ENCODE measurements at places on chromosomes 12 and 14.

DNA sequence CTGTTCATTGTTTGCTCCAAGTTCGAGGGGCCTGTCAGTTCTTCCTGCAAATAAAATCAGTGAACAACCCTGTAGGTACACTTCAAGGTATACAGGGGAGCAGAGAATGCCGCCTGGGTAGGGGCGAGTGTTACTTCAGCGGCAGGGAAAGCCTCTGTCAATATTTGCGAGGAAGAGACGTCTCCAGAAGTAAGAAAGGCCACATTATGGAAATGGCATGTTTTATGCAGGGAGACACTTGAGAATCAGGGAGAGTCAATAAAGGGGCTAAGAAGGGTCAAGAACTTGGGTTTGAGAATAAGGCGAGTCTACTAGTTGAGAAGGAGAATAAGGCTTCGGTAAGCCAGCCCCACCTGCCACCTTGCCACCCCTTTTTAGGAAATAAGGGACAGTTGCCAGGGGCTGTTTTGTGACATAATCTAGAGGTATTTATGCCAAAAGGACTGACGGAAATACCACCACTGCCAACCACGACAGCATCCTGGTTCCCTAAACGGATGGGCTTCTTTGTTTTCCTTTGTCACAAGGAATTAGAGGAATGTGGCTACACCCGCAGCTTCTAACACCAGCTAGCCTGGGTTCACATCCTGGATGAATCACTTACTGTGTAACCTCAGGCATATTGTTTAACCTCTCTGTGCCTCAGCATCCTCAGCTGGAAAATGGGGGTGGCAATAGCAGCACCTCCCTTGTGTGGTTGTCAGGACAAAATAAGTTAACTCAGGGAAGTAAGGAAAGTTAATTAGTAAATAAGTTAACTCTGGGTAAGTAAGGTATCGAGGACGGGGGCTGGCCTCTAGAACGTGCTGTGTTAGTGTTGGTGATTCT, 67.7 kb downstream of the EID3 start:
- peak; percentile 74 for DNase-seq

GRCh38 chr12:54159140-54159539, 29.6 kb downstream of the SMUG1 start:
- no peak for DNase-seq

GRCh38 chr12:1595690-1596347, 1.4 kb upstream of the FBXL14 start:
- peak; percentile 45 for DNase-seq

DNA sequence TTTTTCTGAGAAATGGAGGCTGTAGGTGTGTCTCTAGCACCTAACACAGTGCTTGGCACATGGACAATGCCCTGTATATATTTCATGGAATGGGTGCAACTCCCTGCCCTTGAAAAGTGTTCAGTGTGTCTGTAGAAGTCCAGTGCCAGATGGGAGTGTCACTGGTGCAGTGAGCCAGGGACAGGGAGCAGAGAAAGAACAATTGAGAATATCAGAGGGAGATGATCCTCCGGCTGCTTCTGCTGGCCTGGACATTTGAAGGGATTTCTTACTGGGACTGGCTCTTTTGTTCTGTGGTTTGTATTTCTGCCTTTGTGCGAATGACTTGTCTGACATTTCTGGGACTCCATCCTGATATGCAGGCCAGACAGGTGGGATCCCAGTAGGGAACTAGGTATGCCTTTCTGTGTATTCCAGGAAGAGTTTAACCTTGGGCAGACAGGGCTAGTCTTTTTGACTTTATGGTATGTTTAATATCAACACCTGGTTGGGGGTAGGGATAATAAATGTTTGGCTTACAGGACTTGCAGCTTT, 328.0 kb downstream of the NRXN3 start:
- no peak for DNase-seq

DNA sequence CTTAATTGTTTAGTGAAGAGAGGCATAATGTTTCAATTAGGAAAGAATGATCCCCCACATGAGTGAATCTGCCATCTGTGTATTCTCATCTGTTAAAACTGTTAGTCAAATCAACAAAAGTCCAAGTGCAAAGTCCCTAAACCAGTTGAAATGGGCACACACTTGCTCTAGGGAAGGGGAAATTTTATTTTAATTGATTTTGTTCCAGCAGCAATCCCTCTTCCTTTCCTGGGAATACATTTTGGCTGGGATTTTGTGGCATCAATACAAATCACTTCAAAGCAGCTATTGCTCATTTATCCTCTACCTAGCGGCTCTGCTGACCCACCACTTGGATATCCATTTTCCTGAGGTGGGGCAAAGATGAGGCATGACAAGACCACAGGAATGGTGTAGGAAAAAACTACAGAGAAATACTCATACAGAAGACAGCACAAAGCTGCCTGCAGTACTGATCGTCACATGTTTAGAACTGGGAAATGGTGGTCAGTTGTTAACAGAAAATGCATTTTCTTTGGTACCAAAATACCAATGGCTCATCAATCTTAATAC, 9.8 kb upstream of the SSTR1 start:
- DNase-seq = peak; percentile 90

DNA sequence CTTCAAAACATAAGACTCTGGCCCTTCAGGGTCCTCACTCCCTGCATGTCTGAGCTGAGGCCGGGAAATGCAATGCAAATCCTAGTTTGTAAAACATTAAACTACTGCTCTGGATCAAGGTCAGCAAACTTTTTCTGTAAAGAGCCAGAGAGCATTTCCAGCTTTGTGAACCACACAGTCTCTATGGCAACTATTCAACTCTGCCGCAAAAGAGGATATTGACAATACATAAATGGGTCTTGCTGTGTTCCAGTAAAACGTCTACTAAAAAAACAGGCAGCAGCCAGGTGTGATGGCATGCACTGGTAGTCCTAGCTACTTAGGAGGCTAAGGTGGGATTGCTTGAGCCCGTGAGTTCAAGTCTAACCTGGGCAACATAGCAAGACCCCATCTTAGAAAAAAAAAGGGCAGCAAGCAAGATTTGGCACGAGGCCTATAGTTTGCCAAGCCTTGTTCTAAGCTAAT, 22.3 kb downstream of the DDX24 start:
- DNase-seq = no peak

GRCh38 chr12:52238207-52238840, 5.3 kb downstream of the KRT7 start:
- DNase-seq = no peak

DNA sequence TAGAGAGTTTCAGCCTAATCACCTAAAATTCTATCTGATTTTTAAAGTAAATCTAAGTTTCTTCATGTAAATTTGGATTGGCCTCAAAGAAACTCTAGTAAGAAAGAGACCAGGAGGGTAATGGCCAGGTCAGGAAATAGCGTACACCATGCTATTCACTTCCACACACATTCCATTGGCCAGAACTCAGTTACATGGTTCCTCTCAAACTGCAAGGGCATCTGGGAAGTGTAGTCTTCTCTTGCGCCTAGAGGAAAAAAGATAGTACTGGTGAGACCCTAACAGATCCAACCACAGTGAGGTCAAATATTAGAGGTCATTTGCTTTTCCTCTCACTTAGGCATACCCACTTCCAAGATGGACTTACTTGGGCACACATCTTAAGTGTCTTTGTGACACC, 39.1 kb downstream of the MBIP start:
- DNase-seq = no peak

DNA sequence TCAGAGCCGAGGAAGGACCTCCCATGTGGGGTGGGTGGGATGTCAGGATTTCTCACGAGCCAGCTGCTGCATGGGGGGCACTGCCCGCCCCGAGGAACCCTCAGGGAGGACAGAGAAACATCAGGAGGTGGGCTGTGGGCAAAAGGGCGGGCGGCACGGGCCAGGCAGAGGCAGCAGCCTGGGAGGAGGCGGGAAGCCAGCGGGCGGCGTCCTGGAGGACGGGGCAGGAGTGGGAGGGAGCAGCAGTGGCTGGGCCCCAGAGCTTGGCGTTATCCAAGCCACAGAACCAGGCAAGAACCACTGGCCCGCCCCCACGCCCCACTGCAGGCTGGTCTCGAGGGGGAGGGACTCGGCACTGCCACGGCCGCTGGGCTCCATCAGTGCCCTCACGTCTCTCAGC, 2.4 kb downstream of the C14orf180 start:
- no peak for DNase-seq

GRCh38 chr12:3178671-3179313, 101.6 kb downstream of the TSPAN9 start:
- DNase-seq = no peak

- DNase-seq = peak; percentile 29
These were observed 46.5 kb downstream of the PAPLN start for GRCh38 chr14:73283608-73284379.

DNA sequence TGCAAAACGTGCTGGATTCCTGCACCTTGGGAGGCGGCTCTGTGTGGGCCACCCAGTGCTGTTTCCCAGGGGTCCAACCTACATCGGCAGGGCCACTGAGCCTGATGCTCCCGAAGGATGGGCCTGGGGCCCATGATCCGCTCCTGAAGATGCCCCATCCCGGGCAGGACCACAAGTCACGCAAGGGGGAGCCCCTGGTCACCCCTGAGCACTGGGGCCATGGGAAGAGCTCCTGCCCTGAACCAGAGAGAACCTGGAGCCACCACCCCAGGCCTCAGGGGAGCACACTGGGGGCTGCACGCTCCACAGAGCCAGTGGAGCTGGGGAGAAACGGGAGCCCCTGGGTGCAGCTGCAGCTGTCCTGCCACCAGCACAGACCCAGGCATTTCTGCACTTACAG, 124.6 kb upstream of the SFSWAP start:
- DNase-seq = no peak

DNA sequence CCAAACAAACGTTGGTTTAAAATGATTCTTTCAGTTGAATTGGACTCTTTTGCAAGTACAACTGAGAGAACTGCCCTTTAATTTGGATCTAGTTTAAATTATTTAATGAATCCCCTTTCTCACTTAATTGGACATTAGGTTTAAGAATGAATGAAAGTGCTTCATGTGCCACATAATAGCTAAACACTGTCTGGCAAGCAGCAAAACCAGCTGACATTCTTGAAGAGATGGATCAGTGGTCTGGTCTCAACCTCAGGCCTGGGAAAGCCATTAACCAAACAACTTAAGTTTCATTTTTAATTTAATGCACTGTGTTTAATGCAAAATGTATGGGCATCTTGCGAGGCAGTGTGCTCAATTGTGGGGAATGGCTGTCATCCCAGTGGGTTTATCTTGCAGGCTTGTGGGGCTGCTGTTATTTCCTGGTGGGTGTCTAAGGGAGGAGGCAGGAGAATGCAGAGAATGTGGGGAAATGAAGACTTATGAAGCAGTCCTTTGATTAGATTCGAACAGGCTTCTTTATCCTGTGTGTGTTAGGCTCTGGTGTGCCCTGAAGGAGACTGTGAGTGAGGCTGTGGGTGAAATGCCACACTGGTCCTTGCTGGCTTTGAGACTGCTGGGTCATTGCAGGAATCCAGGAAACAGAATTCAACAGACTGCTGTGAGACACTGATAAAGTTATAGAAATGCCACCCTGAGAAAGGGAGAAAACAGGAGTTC, 144.1 kb upstream of the PELI2 start:
- DNase-seq = no peak

DNA sequence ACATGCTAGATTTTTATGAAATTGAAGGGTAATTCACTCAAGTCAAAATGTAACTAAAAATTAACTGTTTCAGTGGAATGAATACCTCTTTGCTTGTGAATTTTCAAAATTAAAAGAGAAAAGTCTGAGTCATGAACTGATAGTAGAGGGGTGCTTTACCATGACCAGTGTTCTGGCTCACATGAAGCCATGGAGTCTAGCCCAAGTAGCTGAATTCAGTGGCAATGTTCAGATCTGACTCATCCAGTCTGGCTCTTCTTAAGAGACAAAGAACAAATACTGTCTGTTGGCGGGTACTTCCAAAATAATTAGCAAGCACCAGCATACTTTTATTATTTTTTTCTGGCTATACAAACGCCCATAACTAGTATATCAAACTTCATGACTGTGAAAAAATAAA, 366.3 kb upstream of the GARIN6 start:
- no peak for DNase-seq

DNA sequence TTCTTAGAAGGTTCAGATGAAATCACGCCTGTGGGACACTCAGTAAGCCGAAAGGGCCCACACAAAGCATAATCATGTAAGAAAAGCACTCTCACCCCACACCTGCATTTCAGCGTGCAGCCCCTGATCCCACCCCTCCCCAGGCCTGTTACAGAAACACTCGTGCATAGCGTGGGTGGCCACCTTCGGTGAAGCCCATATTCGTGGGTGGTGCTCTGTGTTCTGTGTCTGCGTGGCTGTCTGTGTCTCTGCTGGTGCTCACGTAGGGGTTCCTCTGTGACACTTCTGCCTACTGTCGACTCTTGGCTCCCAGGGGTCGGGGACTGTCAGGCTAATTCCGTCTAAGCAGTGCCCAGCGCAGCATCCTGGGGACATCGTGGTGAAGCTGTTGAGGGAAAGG, 74.0 kb downstream of the B4GALNT3 start:
- DNase-seq = no peak

DNA sequence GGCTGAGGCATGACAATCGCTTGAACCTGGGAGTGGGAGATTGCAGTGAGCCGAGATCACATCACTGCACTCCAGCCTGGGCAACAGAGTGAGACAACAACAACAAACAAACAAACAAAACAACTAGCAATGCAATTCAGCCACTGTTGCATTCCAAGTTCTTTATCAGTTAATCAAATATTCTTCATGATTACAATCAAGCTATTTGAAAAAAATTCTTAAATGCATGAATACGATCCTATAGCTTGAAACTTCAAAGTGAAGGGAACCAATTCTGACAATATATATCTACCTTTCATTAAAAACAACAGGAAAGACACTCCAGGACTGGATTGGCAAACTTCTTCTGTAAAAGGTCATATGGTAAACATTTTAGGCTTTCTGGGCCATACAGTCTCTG, 31.3 kb upstream of the OTX2 start:
- DNase-seq = no peak

DNA sequence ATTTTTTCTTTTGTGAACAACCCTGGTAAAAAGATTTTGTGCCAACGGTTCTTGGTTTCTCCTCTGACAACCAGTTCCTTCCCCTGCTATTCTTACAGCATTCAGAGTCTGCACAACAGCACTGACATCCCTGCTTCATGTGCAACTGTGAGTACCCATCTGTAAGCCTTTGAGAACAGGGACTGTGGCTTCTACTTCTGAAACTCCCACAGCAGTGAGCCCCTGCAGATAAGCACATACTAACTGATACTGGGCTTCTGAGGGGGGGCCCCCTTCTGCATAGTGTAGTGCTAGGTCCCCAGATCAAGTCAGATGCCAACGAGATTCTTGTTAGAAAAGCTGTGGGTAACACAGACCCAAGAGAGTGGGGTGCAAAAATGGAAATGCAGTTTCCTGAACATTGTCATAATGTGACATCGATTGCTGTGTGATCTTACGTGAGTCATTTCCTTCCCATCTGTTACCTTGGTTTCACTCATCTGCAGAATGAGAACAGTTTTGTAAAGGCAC, 11.1 kb upstream of the NINJ2 start:
- no peak for DNase-seq
